ENCODE measurements at places on chromosomes 3 and 15.

GRCh38 chr3:57283334-57283733 lies 9.2 kb downstream of the ASB14 start:
- DNase-seq: no peak

DNA sequence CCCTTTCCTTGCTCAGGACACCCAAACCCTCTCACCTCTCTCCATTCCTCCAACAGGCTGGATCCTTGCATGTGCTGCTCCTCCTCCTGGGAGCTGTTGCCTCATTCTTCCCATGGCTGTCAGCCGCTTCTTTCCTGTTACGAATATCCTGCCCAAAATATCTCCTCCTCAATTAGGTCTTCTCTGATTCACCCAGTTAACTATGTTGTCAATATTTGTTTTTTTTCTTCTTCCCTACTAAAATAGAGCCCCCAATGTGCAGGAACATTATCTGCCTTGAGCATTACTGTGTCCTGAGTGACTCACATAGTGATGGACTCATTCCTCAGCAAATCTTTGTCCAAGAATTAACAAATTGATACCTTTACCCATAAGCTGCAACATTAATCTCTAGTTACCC lies 357.2 kb downstream of the CLSTN2 start:
- no peak for DNase-seq

DNA sequence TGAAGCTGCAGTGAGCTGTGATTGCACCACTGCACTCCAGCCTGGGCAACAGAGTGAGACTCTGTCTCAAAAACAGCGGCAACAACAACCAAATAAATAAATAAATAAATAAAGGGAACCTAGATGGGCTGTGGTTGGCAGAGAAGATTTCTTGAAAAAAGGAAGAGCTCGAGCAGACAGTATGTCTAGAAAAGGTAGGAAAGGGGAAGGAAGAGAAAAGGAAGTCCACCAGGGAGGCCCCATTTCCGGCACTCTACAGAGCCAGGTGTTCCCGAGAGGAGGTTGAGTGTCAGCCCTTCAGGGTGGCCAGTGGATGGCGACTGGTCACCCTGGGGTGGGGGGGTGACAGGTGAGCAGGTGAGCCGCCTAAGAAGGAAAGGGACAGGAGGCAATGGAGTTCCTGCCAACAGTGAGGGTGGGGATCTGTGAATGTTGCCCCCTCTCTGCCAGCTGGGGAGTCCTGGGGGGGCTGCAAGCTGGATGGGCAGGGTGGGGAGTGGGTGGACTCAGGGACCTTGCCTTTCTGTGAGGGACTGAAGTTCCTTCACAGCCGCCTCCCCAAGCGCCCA lies 14.8 kb downstream of the PAQR5 start:
- no peak for DNase-seq

GRCh38 chr3:195885036-195885891 lies 23.1 kb downstream of the TNK2 start:
- DNase-seq: no peak

GRCh38 chr15:62124176-62124972 lies 40.7 kb downstream of the C2CD4B start:
- peak; percentile 26 for DNase-seq

DNA sequence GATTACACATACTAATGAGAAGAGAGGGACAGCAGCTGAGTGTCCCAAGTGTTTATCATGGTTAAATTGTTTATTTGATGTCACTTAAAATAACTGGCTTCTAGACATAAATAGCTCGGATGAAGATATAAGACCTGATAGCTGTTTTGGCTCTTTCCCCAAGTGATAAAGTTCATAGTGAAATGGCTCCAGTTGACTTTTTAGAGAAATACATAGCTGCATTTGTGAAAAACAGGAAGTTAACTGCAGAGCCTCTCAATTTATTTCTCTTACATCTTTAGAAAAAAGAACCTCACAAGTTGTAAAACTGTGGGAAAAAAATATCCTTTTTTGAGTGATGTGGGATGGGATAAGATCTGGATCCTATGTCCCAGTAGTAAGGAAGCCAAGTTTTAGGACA lies 332.9 kb upstream of the RASGRP1 start:
- DNase-seq: no peak

- DNase-seq: no peak
Observed at GRCh38 chr15:88938802-88939485, 25.8 kb upstream of the MFGE8 start.

DNA sequence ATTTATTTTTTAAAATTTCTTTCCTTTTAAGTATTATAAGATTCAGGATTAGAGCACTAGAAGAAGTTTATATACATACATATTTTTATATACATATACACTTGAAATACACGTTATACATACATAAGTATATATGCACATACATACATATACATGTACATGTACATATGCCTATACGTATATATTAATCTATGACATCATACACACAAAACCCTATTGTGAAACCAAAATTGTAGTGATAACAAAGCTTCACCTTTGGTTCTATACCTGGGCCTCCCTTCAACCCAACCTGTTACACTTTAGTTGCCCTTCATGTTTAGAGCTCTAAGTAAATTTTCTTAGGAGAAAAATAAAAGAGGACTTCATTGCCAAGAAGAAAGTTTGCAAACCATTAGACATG lies 17.0 kb downstream of the AADACL2 start:
- no peak for DNase-seq

DNA sequence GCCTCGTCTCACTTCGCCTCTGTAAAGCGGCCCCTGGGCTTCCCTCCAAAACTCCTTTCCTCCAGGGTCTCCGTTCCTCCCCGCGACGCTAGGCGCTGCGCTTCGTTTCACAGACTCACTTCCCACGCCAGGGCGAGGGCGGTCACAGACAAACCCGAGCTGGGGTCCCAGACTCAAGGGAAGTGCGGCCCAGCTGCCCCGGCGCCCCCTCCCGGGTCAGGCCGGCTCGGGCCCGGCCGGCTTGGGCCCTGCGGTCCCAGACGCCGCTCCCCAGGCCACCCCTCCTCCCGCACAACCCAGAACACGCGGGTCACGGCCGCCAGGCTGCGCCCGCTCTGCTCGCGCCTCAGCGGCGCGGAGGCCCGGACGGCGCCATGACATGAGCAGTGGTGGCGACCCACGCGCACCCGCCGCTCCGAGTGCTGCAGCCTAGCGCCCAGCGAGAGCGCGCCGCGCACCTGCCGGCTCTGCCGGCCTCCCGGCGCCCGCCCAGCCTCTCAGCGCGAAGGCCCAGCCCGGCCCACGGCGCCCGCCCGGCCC lies 547 bp downstream of the NUP210 start:
- DNase-seq: peak; percentile 22

GRCh38 chr15:47422881-47423665 lies 294.2 kb upstream of the SEMA6D start:
- no peak for DNase-seq
